NCI-H1048 (cell line): ENCODE measurements at places on chromosomes 1 and 21.

GRCh38 chr1:99503276-99503747, 142.6 kb upstream of the PALMD start:
- no peak for DNase-seq

- no peak for DNase-seq
Observed at GRCh38 chr1:168709405-168710363, 19.3 kb downstream of the DPT start.

GRCh38 chr1:162682013-162682419, 49.8 kb downstream of the DDR2 start:
- DNase-seq, result no peak

GRCh38 chr1:26156285-26157038, 2.4 kb upstream of the FAM110D start:
- DNase-seq, result no peak

GRCh38 chr21:39029086-39029755, 154.0 kb downstream of the PSMG1 start:
- no peak for DNase-seq

DNA sequence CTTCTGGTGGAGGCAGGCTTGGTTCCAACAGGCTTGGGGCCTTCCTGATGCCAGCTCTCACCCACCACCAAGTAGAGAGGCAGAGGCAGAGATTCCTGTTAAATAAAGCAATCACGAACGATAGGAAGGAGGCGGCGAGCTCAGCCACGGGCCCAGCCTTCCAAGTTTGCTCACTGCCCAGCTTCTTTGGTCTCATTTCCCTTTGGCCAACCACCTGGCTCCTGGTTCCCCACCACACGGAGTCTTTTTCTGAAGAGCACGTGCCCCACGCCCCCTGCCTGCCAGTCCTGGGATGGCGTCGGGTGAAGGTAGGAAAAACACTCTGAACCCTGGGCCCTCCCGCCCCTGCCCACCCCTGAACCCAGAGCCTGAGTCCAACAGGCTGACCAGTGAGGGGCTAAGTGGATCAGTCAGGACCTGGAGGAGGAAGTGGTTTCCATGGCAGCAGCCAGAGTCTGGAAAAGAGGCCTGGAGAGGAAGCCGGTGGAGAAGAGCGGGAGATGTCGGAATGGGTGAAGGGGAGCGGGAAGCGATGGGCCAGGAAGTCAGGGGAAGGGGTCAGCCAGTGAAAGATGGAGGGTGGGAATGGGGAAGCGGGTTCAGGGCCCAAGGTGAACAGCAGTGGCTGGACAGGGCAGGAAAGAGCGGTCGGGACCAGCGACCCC, 158.2 kb upstream of the KLHDC7A start:
- no peak for DNase-seq

GRCh38 chr1:174197547-174197946, 38.2 kb downstream of the RABGAP1L start:
- DNase-seq, result no peak
